ENCODE measurements at places on chromosomes 5 and 9. TPM values are rescaled to one million over a fixed set of nuclear protein-coding genes. Genes with fewer than 3 reads are reported as not detected.

BBLN gene
- 56.1 TPM for total RNA-seq

TMEM174 gene
- total RNA-seq, result not detected

- ATAC-seq, result no peak
Observed at GRCh38 chr5:157026789-157027424, 32.0 kb downstream of the HAVCR1 start.

GRCh38 chr5:111310711-111311620, 86.8 kb downstream of the CAMK4 start:
- no peak for ATAC-seq

DNA sequence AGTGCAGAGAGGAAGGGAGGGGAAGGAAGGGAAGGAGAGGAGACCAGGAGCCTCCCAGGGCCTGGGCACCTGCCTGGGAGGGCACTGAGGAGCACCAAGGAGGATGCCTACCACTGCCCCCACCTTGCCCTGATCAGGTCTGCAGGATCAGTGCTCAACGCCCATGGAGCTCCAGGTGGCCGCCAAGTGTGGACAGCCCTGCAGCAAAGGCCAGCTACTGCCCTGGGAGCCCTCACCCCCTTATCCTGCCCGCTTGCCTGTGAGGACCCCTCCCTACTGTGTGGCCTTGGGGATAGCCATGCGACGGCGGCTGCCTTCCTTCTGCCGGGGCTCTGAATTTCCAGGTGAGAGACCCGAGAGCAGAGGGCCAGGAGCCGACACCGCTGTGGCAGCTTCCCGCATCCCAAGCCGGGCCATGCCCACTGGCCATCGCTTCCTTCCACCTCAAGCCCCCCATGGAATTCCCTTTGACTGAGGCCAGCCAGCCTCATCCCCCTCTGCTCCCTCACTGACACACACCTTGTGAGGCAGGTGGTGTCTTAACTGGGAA, 12.4 kb downstream of the ADAMTS2 start:
- no peak for ATAC-seq

DNA sequence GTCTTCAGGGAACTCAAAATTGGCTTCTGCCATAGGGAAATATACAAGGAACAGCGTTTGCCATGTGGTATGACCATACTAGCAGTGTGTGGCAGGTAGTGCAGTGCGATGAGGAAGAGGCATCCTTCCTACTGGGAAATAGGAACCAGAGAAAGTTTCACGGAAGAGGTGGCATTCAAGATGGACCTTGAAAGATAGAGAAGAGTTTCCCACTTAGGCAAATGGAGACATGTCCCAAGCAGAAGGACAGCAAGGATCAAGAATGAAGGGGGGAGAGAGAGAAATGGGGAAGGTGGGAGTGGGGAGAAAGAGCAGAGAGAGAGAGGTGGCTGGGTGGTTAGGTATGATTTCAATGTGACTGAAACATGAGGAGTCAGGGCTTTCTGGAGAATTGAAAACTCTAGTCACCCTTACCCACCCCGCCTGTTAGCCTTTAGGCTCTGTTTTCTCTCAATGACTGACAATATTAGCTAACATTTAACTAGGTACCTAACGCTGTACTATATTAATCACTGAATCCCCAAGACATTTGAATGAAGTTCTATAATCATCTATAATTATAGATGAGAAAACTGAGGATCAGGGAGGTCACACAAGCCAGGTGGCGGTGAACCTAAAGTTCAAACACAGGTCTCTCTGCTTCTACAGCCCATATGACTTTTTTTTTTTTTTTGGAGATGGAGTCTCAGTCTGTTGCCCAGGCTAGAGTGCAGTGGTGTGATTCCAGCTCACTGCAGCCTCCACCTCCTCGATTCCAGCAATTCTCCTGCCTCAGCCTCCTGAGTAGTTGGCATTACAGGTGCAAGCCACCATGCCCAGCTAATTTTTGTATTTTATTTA, 171.3 kb downstream of the NR3C1 start:
- ATAC-seq, result no peak

GRCh38 chr9:19050637-19051591, 1.7 kb downstream of the RRAGA start:
- ATAC-seq, result no peak

- ATAC-seq, result no peak
Observed at GRCh38 chr9:88742483-88742882, 207.5 kb downstream of the NXNL2 start.

DNA sequence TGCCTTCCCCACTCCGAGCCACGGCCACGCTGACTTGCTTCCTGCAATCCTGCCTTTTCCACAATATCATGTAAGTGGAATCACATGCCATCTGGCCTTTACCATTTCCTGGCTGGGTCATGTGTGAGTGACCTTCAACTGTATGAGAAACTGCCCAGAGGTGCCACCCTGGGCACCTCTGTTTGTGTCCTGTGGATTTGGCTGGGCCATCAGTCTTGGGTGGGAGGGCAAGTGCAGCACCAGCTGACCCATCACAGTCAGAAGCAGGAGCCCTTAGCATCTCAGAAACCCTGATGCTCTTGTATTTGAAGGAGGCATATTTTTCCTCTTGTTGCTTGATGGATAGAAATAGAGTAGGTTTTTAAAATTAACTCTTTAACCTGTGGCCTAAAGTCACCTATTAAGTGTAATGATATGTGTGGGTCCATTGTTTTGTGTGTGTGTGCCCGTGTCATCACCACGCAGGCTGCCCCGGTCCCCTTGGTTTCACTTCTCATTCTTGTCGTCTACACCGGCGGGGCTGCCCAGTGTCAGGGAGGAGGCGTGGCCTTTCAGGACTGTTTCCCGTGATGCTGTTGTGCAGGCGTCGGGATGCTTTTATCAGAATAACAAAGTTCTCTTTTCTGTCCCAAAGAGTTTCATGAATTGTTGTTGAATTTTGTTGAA, 52.1 kb upstream of the CACNA1B start:
- ATAC-seq, result no peak

- no peak for ATAC-seq
Observed at GRCh38 chr9:103734471-103734870, 359.6 kb upstream of the SMC2 start.

- ATAC-seq, result no peak
Observed at GRCh38 chr9:37032713-37033112, 1.4 kb downstream of the PAX5 start.

Data from esophagus mucosa (tissue), 1 donor.